ENCODE measurements at places on chromosomes 7 and 10.
A peak's percentile ranks its signal among the peaks of the same experiment; 100 is the strongest.

- no peak for DNase-seq
These were observed 77.1 kb downstream of the SH2D4B start for GRCh38 chr10:80614576-80615416.

- no peak for DNase-seq
These were observed 69.0 kb downstream of the CREB3L2 start for GRCh38 chr7:137932881-137933269.

- no peak for DNase-seq
These were observed 57.1 kb upstream of the ABLIM1 start for GRCh38 chr10:114715171-114715670.

DNA sequence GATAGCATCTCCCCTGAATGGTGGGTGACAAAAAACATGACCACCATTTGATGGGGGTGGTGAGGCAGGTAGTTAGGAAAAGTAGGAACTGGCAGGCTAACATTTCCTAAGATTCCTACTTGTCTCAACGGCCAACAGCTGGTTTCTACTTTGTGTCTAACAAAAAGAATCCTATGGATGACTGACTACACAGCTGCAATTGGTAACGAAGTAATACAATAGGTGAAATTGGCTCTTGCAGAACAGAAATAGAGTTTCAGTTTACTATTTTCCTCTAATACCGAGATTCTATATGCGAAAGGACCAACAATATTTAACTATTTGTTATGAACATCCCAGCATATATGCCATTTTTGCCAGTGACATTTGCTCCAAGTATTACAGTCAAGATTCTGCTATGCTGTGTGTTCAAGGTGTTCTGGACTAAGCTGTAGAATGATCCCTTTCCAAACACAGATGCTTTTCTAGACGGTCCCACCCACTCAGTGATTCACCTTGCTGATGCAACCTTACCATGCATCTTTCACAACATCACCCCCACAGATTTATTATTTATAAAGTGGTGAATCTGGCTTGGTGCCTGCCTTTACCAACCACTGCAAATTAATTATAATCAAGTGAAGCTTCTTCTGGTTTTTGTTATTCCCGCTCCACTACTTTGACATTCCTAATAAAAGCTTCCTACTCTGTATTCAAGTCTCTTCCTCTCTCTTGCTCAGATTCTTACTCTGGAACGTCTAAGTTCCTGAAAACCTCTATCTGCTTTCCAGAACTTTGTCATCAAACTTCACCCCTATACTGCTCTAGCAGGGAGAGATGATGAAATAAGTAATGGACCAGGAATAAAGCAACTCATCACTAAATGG is 16.8 kb downstream of the BBIP1 start:
- no peak for DNase-seq

DNA sequence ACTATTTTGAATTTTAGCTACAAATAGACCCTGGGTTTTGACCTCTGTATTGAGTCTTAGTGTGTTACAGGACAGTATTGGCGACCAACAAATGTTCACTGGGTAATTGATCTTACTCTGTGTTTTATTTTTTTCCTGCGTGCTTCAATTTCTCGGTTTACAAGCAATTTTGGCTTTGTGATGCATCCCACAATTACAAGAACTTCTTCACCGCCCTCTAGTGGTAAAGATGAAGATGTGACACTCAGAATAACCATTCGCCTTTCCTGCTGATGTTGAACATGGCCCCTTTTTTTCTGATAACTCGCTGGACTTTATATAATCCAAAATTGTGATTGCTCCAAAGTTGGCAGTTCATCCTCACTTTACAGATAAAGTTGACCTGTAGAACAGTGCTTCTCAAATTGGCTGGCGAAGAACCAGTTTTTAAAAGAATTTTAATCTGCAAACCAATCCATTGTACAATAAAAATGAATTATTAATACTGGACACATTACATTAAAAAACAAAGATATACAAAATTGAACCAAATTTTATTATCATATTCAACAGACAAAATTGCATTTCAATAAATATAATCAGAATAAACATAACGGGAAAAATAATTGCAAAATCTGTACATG is 20.2 kb upstream of the SMC3 start:
- DNase-seq = peak; percentile 73

GRCh38 chr7:44094365-44094764 is 9.8 kb upstream of the AEBP1 start:
- DNase-seq = no peak

DNA sequence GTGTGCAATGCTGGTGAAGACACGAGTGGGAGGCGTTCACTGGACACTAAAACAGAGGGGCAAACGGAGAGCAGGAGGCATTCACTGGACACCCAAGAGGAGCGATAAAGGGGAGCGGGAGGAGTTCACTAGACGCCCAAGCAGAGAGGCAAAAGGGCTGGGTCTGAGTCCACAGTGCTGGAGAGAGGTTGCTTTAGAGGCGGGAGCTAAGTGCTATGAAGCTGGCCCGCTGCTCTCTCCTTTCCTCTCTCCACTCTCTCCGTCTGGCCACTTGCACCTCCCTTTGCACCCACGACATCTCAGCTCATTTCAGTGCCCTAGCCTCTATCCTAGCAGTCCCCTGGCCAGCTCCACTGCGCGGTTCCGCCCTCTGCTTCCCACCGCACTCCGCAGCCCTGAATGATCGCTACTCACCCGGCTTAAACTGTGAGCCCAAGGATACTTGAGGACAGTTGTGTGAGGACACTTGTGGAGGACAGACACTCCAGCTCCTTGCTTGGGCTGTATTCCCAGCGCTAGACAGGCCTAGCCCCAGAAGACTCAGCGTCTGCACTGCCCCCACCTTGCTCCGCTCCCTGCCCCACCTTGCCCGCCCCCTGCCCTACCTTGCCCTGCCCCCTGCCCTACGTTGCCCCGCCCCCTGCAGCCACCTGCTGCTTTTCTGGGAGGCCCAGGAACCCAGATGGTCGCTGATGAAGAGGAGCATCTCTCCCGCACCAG is 78.8 kb upstream of the CPXM2 start:
- no peak for DNase-seq

DNA sequence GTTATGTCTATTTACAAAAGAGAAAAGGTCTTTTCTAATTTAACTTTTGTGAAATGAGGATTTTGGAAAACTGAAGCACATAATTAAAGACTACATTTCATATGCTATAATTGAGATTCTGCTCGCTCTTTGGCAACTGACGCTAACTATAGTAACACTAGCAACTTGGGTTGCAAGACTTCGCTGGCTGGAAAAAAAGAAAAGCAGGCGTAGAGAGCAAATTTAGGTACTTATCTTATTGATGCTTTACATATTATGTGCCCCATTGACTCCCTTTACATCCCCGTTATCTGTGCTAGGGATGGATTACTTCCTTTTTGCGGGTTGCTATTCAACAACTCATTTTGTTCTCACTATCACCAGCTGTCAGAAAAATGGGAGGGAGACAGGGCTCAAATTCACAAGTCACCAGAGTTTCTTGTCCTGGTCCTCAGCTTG is 10.5 kb downstream of the SEMA3C start:
- no peak for DNase-seq

DNA sequence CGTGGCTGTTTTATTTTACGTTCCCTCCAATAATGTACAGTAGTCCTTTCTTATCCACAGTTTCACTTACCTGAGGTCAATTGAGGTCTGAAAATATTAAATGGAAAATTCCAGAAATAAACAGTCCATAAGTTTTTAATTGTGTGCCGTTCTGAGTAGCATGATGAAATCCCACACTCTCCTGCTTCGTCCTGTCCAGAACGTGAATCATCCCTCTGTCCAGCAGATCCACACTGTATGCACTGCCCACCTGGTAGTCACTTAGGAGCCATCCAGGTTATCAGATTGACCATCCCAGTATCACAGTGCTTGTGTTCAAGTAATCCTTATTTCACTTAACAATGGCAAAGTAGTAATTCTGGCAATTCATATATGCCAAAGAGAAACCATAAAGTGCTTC is 46.3 kb downstream of the STARD3NL start:
- no peak for DNase-seq

GRCh38 chr7:29977886-29978651 is 11.5 kb downstream of the SCRN1 start:
- DNase-seq = no peak

GRCh38 chr10:77086081-77086480 is 551.5 kb downstream of the KCNMA1 start:
- no peak for DNase-seq

GRCh38 chr7:157005456-157006204 is 4.8 kb downstream of the MNX1 start:
- no peak for DNase-seq

- DNase-seq = no peak
These were observed 118.8 kb downstream of the RELN start for GRCh38 chr7:103870664-103871063.

DNA sequence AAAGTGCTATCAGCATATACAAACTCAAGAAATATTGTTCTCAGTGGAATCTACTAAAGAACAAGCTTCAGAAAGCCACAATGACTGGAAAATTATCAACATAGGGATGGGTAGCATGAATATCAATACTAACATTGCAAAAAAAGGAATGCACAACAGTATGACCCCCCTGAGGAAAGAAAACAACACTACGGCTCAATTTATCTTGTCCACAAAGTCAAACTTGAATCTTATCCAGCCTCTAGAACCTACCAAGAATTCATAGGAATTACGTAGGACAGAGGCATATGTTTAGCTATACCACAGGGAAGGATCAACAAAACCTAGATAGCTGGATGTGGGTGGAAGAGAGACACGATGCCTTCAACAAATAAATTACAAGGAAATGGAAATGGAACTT is 54.6 kb downstream of the AGMO start:
- DNase-seq = no peak

GRCh38 chr7:116342125-116342524 is 131.8 kb downstream of the TES start:
- no peak for DNase-seq

DNA sequence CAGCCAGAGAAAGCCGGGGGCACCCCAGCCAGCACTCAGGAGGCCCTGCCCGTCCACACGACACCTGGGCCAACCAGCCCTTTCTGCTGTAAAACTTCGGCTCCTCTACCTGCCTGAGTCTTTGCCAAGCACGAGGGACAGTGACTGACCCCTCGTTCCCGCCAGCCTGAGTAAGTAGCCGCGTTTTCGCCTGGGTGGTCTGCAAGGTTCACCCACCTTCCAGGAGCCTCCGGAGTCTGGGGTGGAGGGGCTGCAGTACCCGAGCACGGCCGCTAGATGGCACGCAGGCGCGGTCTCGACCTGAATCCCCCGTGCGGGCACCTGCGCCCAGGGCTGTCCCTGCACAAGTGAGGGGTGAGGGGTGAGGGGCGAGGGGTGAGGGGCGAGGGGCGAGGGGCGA is 192.7 kb downstream of the PTPRN2 start:
- no peak for DNase-seq

GRCh38 chr10:80154626-80154977 is 22.1 kb downstream of the PLAC9 start:
- DNase-seq = no peak

DNA sequence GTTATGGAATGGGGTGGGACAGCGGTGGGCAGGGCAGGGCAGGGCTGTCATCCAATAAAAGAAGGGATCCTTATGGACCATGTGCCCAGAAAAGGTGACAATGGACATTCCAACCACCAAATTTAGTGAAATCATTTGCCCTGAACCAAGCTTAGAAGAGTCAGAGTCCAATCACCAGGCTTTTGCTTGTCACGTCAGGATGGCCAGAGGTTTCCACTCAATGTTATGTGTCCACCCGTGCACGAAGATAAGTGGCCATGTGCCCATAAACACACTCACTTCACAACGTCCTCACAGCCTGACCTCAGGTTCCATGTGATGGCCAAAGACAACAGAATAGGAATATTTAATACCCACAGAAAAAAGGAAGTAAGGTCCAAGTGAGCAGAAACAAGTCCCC is 36.6 kb upstream of the PLPP4 start:
- DNase-seq = no peak

DNA sequence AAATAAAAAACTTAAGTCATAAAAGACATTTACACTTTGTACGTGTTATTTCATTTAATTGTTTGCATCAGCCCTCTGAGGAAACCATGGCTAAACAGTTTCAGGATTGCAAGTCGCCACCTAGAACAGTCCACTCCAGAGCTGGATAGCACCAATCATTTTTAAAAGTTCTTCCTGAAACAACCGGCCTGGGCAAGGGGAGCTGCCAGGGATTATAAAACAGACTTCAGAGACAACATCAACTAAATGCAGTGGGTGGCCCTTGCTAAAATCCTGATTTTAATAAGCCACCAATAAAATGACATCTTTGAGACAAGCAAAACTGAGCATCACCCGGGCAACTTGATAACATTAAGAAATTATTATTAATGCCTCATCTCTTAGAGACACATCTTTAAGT is 13.5 kb downstream of the DLG5 start:
- no peak for DNase-seq

DNA sequence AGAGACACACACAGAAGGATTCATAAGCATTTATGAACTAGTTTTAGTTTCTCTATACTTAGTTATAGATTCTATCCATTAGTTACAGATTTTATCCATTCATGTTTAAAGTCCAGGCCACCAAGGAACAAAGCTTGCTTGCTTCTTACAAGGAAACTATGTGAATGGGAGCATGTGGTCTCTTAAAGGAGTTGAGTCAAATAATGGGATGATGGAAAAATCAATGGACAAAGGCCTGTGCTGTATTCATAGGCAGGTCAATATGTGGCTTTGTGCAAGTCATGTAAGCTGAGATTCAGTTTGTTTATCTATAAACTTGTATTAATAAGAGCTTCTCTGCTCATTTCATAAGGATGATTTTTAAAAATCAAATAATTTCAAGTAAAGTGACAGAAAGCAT is 172.8 kb upstream of the CDK1 start:
- no peak for DNase-seq

DNA sequence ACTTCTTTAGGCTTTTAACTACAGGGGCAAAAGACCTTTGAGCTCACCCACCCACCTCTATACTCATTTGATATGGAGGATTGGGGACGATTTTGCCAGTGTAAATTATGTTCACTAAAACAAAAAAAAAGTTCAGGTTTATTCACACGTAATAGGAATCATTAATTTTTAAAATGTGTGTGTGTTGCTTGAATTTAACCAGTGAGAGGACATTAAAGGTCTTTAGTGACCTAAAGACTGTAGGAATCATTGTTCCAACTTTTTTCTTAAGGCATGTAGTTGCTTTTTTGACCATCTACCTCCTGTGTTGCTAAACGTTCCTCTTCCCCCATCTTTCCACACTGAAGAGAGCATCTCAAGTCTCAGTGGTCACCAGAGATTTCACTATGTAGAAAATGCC is 1.1 kb downstream of the SSBP1 start:
- DNase-seq = no peak

DNA sequence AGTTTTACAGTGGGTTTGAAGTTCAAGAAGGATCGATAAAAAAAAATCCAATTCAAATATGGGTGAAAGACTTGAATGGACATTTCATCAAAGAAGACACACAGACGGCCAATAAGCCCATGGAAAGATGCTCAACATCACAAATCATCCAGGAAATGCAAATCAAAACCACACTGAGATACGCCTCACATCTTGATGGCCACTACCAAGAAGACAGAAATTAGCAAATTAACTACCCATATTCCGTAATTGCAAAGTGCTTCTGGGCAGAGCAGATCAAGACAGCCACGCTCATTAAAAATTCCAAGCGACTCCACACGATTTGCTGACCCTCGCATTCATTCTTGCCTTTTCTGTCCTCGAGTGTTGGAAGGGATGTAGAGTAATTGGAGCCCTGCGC is 34.1 kb upstream of the PPP2R2D start:
- no peak for DNase-seq
